ENCODE measurements at places on chromosomes 6 and 20. TPM values are rescaled to one million over a fixed set of nuclear protein-coding genes. Genes with fewer than 3 reads are reported as not detected.

- ATAC-seq = no peak
Observed at GRCh38 chr6:16061818-16062217, 67.1 kb upstream of the MYLIP start.

DNA sequence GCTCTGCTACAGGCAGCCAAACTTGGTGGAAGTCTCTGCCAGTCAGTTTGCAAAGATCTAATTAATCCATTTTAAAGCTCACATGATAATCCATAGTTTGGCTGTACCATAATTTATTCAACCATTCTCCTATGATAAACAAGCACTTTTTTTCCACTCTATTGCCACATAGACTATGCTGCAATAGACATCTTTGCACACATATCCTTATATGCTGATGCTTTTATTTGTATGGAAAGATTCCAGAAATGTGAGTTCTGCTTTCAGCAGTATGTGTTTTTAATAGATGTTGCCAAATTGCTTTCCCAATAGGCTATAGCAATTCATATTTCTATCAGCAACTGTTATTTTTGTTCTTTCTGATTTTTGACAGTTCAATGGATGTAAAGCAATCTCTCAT, 628.0 kb downstream of the KIF16B start:
- no peak for ATAC-seq

DNA sequence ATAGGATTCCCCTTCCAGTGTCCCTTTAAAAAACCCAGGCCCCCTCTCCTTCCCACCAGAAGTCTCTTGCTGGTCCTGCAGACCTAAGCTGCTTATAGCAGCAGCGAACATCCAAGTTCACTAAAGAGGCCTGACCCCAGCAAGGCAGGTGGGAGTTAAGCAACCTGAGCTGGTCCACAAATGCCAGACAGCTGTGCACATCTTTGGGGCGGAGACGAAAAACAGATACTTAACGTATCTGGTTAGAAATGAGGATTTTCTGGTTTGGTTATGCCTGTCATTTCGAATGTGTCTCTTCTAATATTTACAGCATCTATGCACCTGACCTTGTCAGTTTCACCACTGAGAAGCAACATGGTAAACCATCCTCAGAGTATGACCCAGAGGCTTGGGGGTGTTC, 87.8 kb downstream of the SLC2A10 start:
- no peak for ATAC-seq

- no peak for ATAC-seq
Observed at GRCh38 chr20:10856237-10857015, 182.6 kb upstream of the JAG1 start.

GRCh38 chr6:45423824-45424450, 46.2 kb upstream of the SUPT3H start:
- no peak for ATAC-seq

- ATAC-seq = no peak
Observed at GRCh38 chr6:10756085-10756484, 8.5 kb downstream of the TMEM14B start.

DNA sequence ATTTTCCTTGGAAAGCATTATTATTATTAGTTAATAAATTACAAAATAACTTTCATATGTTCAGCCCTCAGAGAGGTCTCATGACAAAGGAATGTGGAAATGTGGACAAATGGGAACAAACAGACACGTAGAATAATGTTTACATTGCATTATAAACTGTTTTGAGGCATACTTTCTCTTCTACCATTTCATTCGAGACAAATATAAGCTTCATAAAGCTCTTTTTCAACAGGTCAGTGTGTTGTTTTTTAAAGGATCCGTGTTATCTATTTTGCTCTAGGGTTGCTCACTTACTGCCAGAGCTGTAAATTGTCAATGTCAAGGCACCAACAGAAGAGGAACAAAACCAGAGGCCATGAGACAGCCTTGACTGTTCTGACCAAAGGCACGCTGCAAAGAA, 256.8 kb downstream of the PHACTR1 start:
- ATAC-seq = no peak

- ATAC-seq = no peak
Observed at GRCh38 chr20:4809707-4810106, 88.0 kb downstream of the PRND start.

GRCh38 chr6:33329058-33329457, 11.5 kb upstream of the ZBTB22 start:
- no peak for ATAC-seq

DNA sequence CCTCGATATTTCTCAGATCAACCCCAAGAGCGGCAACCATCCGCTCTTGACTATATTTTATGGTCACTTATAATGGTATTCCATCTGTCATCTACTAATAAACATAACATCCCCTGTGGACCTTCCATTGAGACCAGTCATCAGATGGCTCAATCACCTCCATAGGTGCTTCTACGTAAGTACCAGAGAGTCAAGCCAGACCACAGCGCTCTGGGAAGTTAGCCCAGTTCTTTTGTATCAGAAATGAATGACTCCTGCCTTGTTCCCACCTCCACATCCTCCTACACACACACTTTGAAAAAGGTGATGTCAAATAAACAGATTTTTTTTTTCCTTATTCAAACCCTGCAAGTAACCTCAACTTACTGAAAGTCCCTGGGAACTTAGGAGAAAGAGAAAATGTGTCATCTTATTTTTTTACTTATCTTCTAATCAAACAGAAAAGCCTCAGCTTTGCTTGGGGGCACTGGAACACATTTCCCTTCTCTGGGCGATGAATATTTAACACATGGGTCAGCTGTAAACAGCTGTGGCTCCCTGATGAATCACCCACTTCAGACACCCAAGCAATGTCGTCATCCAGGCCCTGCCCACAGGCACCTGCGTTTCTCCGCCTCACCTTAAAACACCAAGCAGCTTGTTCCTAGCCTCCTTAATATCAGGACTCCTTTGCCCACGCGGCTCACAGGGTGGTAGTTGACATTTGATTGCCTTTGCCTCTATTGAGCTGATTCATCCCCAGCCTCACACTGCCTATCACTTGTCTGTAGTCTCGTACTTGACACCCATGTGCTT, 121.4 kb upstream of the LY86 start:
- no peak for ATAC-seq

The SLC24A3 gene
- 4.5 TPM for total RNA-seq

The MMP24 gene
- total RNA-seq = 0.47 TPM

The FERMT1 gene
- total RNA-seq = 1.5 TPM

The SLC22A3 gene
- total RNA-seq = 11.8 TPM

Measured in gastroesophageal sphincter (tissue), 4 donors.